ENCODE measurements at places on chromosomes 16 and 17. TPM values are rescaled to one million over a fixed set of nuclear protein-coding genes. Genes with fewer than 3 reads are reported as not detected.
A peak's percentile ranks its signal among the peaks of the same experiment; 100 is the strongest.

Gene RPRML
- not detected for total RNA-seq

Gene TBC1D28
- total RNA-seq, result not detected

Gene BLMH
- 72.2 TPM for total RNA-seq

Gene USP43
- 0.07 TPM for total RNA-seq

Gene KIF2B
- not detected for total RNA-seq

Gene RAB26
- 0.59 TPM for total RNA-seq

Gene SRL
- not detected for total RNA-seq

Gene DHRS7B
- 19.4 TPM for total RNA-seq

Gene CORO7
- total RNA-seq, result 101 TPM

GRCh38 chr17:38444151-38444550, 15.9 kb downstream of the ARHGAP23 start:
- H3K27me3 ChIP-seq, result peaks cover 17% of the 10 kb centered on the region
- no peak overlapping the region for H3K27ac ChIP-seq
- H3K4me1 ChIP-seq, result no peaks in the 10 kb centered on the region
- no peak overlapping the region for H3K4me3 ChIP-seq
- DNase-seq, result peak; percentile 33

DNA sequence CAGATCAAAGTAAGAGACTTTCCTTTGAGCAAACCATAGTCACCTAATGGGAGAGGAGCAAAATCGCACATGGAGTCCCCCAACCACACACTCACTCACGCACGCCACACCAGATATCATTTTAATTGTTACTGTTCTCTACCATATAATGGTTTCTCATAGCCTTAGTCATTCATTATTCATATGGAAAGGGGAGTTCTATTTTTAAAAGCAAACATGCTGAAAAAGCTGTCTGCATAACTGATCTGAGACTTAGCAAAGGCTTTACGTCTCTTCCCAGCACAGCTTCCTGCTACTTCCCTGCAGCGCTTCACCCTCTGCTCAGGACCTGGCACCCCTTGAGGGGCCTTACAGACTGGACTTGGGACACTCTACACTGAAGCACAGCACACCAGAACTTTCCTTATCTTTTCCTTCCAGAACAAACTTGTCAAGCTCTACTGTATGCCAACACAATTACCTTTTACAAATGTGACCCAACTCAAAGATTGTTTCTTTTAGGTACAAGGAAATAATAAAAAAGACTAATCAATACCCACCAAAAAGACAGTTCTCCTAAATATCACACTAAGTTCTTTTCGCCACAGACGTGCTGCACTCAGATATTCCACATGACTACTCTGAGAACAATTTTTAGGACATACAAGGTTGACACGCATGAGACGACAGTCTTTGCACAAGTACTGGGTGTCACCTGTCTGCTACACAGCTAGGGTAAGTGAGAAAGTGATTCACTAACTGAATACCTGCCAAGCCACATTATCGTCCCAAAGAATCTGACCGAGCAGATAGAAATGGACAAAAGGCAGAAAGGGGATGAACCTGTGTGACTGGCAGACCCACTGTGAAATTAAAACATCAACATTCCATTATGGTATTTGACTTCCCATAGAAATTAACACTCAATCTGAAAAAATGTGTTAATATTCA, 21.5 kb downstream of the SRP68 start:
- DNase-seq, result no peak
- H3K36me3 ChIP-seq, result peaks cover 66% of the 10 kb centered on the region
- no peaks in the 10 kb centered on the region for H3K27me3 ChIP-seq
- H3K27ac ChIP-seq, result no peak overlapping the region
- no peak overlapping the region for H3K4me3 ChIP-seq
- peaks cover 15% of the 10 kb centered on the region for H3K4me1 ChIP-seq

DNA sequence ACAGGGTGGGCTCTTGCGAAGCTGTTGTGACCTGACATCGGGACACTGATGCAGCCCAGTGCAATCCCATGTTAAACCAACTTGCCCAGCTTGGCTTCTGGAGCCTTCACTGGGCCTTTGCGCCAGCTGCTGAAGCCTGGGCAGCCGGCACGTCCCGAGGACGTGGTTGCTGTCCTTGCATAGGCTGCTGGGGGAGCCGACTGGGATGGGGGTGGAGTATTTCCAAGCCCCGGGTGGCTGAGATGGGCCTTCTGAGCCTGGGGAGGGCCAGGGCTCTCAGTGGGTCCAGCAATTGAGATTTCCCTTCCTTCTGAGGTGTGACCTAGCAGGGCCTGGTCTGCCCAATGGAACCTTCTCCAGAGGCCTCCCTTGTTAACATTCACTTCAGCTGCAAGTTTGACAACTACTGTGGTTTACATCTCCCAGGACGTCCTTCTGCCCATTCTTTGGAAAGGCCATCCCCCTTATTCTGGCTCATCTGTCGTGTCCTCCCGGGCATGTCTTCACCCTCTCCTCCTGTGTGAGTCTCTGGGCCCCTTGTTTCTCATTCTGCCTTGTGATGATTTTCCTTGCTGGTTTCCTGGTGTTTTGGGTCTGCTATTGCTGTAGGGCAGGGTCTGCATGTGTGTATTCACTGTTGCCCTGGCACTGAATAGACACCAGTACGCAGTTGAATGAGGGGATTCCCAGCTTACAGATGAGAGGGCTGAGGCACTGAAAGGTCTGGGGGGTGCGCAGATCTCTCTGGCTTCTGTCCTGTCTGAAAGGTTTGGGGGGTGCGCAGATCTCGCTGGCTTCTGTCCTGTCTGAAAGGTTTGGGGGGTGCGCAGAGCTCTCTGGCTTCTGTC, 34.4 kb downstream of the HAPSTR1 start:
- H3K27me3 ChIP-seq, result no peaks in the 10 kb centered on the region
- H3K27ac ChIP-seq, result peak overlapping the region; percentile 57
- H3K4me3 ChIP-seq, result no peak overlapping the region
- DNase-seq, result no peak

DNA sequence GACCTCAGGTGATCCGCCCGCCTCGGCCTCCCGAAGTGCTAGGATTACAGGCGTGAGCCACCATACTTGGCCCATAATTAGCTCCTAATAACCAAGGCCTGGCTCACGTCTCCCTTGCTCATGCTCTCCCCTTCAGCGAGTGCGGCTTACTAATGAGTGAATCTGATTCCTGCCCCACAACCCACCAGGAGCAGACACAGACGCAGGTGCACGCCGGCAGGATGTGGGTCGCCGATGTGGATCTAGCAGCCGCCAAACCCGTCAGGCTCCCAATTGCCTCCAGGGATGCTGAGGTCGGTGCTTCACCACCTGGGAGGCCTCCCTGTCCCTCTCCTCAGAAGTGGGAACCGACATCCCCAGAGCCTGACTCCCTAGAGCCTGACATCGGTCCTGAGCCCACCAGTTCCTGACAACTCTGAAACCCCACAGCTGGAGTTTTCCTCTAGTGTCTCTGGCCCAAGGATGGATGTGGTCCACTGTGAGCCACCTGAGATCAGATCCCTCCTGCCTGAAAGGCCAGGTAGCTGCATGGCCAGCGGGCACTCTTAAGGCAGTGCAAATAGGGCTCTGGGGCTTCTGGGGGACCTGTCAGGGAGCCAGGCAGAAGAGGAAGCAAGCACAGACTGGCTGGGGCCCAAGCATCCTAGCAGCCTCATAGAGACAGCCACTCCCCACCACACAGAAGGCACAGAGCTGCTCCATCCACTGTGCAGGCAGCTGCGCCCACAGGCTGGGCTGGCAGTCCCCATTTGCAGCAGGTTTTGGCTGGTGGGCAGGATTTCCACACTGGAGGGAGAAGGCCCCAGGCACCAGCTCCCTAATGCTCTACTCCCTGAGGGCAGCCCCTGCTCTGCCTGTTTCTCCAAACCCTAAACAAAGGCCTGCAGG, 10.8 kb downstream of the EXOC7 start:
- peaks cover 4% of the 10 kb centered on the region for H3K4me1 ChIP-seq
- H3K4me3 ChIP-seq, result no peak overlapping the region
- no peaks in the 10 kb centered on the region for H3K27me3 ChIP-seq

- H3K27me3 ChIP-seq, result peaks cover 3% of the 10 kb centered on the region
- no peak overlapping the region for H3K4me3 ChIP-seq
- no peaks in the 10 kb centered on the region for H3K4me1 ChIP-seq
- DNase-seq, result no peak
Observed at GRCh38 chr17:62778990-62779681, 29.0 kb downstream of the MARCHF10 start.

DNA sequence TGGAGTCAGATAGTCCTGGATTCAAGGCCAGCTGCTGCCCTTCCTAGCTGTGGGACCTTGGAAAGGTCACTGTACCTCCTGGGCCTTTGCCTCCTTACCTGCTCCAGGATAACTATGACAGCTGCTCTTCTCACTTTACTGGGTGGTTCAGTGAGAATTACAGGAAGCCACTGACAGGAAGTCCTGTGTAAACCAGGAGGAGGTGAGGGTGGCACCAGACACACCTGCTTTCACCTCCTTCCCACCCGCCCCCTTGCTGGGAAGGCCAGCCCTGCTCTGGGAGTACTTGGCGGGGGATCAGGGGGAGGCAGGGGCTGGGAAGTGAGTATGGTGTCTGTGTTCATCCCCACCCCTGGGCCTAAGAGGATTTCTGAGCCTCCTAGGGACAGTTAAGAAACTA, 42.6 kb downstream of the CPNE2 start:
- H3K4me3 ChIP-seq, result no peak overlapping the region
- peaks cover 28% of the 10 kb centered on the region for H3K4me1 ChIP-seq
- H3K36me3 ChIP-seq, result no peaks in the 10 kb centered on the region
- peak overlapping the region; percentile 67 for H3K27ac ChIP-seq
- no peaks in the 10 kb centered on the region for H3K27me3 ChIP-seq

DNA sequence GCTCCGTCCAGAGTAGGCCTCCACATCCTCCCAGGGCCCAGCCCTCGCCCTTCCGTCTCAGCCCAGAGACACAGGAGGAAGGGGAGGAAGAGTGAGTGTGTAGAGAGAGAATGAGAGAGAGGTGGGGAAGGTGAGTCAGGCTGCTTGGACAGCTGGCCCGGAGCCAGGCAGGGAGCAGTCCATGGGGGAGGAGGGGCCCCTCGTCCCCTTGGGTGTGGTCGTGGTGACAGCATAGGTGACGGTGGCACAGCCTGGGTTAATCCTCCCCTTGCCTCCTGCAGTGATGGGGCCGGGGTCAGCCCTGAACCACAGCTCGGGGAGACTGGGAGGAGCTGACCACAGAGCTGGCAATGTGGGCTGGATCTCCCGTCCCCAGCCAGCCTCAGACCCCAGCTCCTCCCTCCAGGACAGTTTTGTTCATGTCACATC, 36.5 kb downstream of the FA2H start:
- H3K27ac ChIP-seq, result no peak overlapping the region
- H3K4me3 ChIP-seq, result no peak overlapping the region
- no peaks in the 10 kb centered on the region for H3K4me1 ChIP-seq
- no peaks in the 10 kb centered on the region for H3K27me3 ChIP-seq
- no peaks in the 10 kb centered on the region for H3K36me3 ChIP-seq

GRCh38 chr16:4239020-4239419, 2.9 kb downstream of the SRL start:
- H3K36me3 ChIP-seq, result no peaks in the 10 kb centered on the region
- no peaks in the 10 kb centered on the region for H3K4me1 ChIP-seq
- DNase-seq, result no peak
- H3K27ac ChIP-seq, result no peak overlapping the region
- H3K27me3 ChIP-seq, result no peaks in the 10 kb centered on the region

GRCh38 chr17:47846716-47847340, 4.1 kb downstream of the SP6 start:
- DNase-seq, result no peak
- H3K27ac ChIP-seq, result no peak overlapping the region
- no peaks in the 10 kb centered on the region for H3K36me3 ChIP-seq
- H3K4me1 ChIP-seq, result peaks cover 18% of the 10 kb centered on the region
- peaks cover 65% of the 10 kb centered on the region for H3K27me3 ChIP-seq
- H3K4me3 ChIP-seq, result no peak overlapping the region

GRCh38 chr16:85293904-85294642, 181.8 kb upstream of the CIBAR2 start:
- DNase-seq, result no peak
- no peaks in the 10 kb centered on the region for H3K36me3 ChIP-seq
- peaks cover 1% of the 10 kb centered on the region for H3K27me3 ChIP-seq
- peaks cover 2% of the 10 kb centered on the region for H3K4me1 ChIP-seq
- no peak overlapping the region for H3K27ac ChIP-seq

DNA sequence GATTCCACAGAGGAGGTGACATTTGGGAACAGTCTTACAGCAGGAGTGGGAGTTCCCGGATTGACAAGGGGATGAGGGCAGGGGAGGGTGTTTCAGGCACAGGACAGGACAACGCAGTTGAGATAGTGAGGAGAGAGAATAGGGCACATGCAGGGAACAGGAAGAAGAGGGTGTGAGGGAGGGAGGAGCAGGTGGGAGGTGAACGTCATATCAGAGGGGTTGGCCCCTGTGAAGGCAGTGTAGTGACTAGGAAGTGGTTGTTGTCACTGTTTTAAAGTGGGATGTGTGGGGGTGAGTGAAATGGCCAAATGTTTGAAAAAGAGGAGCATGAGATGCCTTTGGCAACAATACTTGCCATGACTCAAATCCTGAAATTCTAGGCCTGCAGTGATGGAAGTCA, 12.2 kb downstream of the PRKCB start:
- no peaks in the 10 kb centered on the region for H3K27me3 ChIP-seq
- H3K36me3 ChIP-seq, result peaks cover 77% of the 10 kb centered on the region
- H3K4me3 ChIP-seq, result no peak overlapping the region
- H3K27ac ChIP-seq, result peak overlapping the region; percentile 79

GRCh38 chr17:2749058-2749783, at the start of gene CCDC92B:
CCDC92B (minus strand) TSS chr17:2749652; CDS start chr17:2735145, 14,507 bp downstream.
- H3K4me1 ChIP-seq, result no peaks in the 10 kb centered on the region
- no peak within 1 kb of the TSS for H3K27ac ChIP-seq
- no peaks in the 10 kb centered on the region for H3K36me3 ChIP-seq
- peak within 1 kb of the TSS; percentile 37 for H3K4me3 ChIP-seq
- peaks cover 43% of the 10 kb centered on the region for H3K27me3 ChIP-seq

- H3K36me3 ChIP-seq, result peaks cover 63% of the 10 kb centered on the region
- peaks cover 18% of the 10 kb centered on the region for H3K4me1 ChIP-seq
- no peak overlapping the region for H3K4me3 ChIP-seq
- no peaks in the 10 kb centered on the region for H3K27me3 ChIP-seq
Observed at GRCh38 chr17:75146592-75146991, 7.7 kb downstream of the JPT1 start.

DNA sequence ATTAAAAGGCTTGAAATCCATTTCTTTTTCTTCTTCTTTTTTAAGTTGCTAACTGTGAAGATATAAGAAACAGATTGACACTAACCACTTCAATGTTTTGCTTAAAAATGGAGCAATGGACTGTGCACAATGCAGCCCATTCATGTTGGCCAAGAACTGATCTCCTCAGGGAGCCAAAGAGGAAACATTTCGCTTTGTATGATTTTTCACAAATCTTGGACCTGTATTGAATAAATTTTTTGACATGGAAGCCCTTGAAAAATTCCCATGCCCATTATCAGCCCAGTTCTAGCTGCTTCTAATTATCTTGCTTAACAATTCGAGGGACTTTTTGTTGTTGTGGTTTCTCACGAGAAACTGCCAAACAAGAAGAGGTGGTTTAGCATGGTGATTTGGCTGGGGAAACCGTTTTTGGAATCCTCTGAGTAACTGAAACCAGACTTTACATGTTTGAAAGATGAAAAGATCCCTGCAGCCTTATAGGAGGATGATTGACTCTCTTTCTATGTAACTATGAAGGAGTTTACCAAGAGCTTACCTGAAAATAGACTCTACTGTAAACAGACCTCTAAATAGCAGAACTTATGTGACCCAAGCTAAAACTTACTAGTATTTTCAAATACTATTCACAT, 1389.4 kb upstream of the GOT2 start:
- no peak for DNase-seq
- H3K27ac ChIP-seq, result no peak overlapping the region

Data from activated T-helper 2 cell treated with anti-CD3 and anti-CD28 coated beads, Interferon-gamma antibody, Interleukin-2, Interleukin-4, amounts not matched to agents 10 μg/mL and 5 μg/mL and 100 μg/mL, durations not matched to agents 14 hours and 24 hours and 36 hours (primary cell).